KBM-7 (cell line): ENCODE measurements at places on chromosomes 2 and 18.

GRCh38 chr2:174039551-174040416 is 74.6 kb upstream of the SP3 start:
- DNase-seq, result peak; percentile 95

GRCh38 chr2:23386339-23387220 is 1.6 kb downstream of the KLHL29 start:
- DNase-seq, result no peak

DNA sequence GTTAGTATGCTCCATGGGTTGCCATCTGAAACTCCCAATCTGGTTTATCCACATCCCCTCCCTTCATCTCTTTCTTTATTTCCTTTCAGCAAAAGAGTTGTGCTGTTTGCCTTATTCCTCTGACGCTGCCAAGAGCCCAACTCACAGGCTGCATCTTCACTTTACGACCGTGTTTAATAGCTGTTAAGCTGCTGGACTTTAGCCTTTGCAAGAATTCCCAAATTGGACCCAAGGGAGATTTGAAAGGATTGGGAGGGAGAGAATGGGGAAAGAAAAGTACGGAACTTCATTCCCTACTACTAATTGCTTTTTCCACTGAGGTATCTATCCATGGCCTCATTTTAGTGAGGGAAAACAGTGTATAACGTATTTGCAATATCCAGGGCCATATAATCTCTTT is 263.4 kb upstream of the MEIS1 start:
- no peak for DNase-seq

- no peak for DNase-seq
Measured at GRCh38 chr2:178829981-178830380, 22.8 kb upstream of the TTN start.

- DNase-seq, result no peak
Measured at GRCh38 chr2:183060571-183061231, 17.8 kb upstream of the DUSP19 start.

DNA sequence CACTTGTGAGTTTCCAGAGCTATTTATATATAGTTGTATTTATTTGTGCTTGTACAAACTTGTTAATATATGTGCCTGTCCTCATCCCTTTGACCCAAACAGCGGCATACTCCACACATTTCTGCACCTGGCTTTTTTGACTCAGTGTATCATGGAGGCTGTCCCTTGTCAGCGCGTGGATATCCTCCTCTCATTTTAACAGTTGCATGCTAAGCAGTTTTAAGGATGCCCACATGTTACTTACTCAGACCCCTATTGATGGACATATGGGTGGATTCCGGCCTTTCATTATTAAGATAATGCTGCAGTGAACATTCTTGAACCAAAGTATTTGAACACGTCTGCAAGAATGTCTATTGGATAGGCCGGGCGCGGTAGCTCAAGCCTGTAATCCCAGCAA is 655 bp upstream of the MREG start:
- DNase-seq, result no peak

- no peak for DNase-seq
Measured at GRCh38 chr2:88400037-88400767, 52.3 kb downstream of the FOXI3 start.
